ENCODE measurements at places on chromosomes 2 and 18. TPM values are rescaled to one million over a fixed set of nuclear protein-coding genes. Genes with fewer than 3 reads are reported as not detected.

TSPYL6 gene
- total RNA-seq, result not detected

IL37 gene
- total RNA-seq, result not detected

NOSTRIN gene
- total RNA-seq, result not detected

CNGA3 gene
- not detected for total RNA-seq

BUB1 gene
- total RNA-seq, result 118 TPM

EML6 gene
- 0.96 TPM for total RNA-seq

ANKRD30B gene
- not detected for total RNA-seq

RNF152 gene
- 0.17 TPM for total RNA-seq

TCF7L1 gene
- not detected for total RNA-seq

ZC3H6 gene
- 14.0 TPM for total RNA-seq
